Activated CD8-positive, alpha-beta memory T cell treated with anti-CD3 and anti-CD28 coated beads, Interleukin-2, amount 50 U/mL, for 4 hours (primary cell): ENCODE measurements at places on chromosomes 5 and 9.

GRCh38 chr5:56360816-56361215, 127.7 kb upstream of the ANKRD55 start:
- DNase-seq: no peak

GRCh38 chr9:74887041-74887980, at the start of gene TRPM6:
Gene TRPM6, minus strand, starts transcription at chr9:74887921. Its CDS starts 65 bp downstream, at chr9:74887856.
- peak; percentile 23 for DNase-seq

DNA sequence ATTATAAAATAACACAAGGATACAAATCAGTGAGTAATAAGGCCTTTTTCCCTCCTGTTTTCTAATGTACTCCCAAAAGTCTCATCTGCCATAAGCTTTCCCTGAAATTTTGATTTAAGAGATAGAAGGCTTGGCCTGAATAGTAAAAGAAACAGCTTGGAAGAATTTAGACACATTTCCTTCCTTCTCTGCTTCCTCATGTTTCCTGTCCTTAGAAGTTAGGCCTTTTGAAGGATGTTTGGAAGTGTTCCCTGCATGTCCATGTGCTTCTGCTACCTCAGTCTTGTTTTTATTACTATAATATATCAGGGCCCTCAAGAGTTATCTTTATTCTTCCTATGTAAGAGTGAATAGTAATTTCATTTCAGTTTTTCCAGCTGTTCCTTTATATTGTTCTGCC, 242.7 kb downstream of the DEPDC1B start:
- no peak for DNase-seq

GRCh38 chr9:20048985-20049384, 260.1 kb upstream of the SLC24A2 start:
- no peak for DNase-seq

GRCh38 chr9:38639577-38639940, 19.2 kb upstream of the ANKRD18A start:
- no peak for DNase-seq
